ENCODE measurements at places on chromosomes 6 and 20.
A peak's percentile ranks its signal among the peaks of the same experiment; 100 is the strongest.

DNA sequence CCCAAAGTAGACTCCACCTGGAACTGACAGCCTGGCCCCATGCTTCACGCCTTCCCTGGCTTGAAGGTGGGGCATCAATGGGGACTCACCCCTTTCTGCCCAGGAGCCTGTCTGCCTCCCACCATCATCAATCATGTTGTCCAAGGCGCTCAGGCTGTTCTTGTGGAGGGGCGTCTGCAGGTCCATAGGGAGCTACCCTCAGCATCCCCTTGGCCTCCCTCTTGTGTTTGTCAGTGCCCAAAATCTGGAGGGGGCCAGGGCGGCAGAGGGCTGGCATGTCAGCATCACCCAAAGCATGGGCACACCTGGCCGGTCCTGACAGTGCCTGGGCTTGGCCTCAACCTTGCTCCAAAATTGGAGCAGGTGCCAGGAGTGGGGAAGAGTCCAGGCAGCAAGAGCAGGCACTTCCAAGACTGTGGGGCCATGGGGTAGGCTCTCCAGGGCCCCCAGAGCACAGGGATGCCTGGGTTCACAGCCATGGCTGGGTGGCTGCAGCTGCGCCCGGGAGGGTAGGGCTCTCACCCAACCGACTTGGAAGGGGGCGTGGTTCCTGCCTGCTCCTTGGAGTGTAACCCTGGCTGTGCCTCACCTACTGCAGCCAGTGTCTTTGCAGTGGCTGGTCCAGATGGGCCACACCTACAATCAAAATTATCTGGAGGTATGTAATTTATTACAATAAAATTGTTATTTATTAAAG lies 903.4 kb downstream of the EYS start:
- no peak for DNase-seq

GRCh38 chr6:6386010-6386409 lies 65.5 kb upstream of the F13A1 start:
- no peak for DNase-seq

DNA sequence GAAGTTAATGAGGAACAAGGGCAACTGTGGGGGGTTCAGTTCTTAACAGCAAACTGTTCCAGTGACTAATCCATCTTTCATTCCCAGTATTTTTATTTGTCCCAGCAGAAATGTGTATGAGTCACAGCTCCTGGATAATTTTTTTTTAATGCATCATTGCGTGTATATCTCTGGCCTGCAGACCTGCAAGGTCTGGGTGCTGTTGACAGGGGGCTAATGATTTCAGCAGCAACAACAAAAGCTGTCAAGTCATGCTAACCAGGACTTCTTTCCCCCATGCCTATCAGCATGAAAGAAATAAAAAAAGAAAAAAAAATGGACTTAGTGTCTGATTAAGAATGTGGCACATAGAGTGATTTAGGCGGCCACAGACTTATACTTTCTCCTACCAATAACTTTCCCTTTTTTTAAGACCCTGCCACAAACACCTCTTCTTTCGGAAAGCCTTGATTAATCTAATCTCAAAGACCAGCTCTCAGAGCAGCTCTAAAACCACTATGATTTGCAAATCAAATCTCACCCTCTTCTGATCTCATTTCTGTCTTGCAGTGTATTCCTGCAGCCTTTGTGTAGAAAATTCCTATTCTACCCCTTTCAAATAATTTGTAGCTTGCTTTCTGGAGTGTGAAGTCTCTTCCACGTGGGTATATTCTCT lies 14.2 kb upstream of the PREX1 start:
- DNase-seq: peak; percentile 100

GRCh38 chr6:47822856-47823554 lies 41.2 kb downstream of the OPN5 start:
- DNase-seq: no peak

DNA sequence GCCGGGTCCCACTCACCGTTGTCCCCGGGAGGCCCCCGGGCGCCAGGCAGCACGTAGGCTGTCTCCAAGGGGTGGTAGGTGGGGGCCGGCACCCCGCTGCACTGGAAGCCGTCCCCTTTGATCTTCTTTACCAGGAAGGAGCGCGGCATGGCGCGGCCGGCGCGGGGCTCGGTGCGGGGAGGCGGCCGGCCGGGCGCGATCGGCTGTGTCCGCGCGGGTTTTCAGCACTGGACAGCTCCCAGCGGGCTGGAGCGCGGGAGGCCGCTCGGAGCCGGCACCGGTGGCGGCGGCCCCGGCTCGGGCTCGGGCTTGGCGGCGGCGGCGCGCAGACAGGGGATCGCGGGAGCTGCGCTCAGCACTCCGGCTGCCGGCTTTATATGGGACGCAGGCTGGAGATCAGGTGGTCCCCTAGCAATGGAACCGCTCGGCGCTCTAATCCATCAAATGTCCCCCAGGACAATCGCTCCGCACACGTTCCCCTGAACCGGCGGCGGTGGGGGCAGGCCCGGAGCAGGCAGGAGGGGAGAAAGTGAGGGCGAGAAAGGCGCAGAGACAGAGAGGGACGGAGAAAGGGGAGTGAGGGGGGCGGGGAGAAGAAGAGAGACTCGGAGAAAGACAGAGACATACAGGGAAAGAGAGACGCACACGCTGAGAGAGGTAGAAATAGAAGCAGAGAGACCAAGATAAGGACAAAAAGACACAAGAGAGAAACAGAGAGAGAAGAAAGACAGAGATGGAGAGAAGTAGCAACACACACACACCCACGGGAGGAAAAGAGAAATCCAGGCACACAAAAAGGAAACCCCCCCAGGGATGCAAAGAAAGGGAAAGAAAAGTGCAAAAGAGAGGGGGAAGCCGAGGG lies at the start of gene SCRT2:
TSS of gene SCRT2 (minus strand) at position 350 of the 862 bp plus-strand sequence. CDS start at position 149, 201 bp downstream.
- DNase-seq: no peak

DNA sequence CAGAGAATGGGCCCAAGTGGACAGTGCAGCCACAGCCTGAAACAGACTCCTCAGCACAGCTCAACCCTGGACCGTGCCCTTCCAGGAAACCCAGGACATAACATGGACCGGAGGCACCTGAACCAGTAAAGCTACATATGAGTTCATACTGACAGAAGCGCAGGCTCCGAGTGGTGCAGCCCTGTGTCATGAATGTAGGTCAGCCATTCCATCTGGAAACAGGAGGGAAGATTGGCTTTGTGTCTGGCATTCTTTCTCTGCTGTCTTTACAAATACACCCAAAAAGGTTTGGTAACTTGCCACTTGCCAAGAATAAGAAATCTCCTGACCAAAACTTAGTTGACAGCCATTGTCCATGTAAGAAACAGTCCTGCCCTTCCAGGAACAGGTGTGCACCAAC lies 366.6 kb downstream of the RNGTT start:
- DNase-seq: no peak

DNA sequence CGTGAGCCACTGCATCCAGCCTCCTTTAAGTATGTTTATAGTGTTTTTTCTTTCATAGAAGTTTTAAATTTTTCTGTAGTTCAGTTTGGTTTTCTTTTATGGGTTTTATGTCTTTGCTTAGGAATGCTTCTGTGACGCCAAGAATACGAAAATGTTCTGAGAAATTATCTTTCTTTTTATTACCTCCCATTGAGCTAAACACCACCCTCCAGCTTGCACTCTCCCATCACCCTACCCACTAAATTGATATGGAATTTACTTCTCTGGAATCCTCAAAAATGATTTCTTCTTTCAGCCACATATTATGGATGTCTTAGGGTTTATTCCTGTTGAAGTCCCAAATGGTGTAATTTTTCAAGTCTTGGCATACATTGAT lies 38.1 kb downstream of the JARID2 start:
- DNase-seq: no peak

GRCh38 chr6:34731393-34732060 lies 25.8 kb upstream of the SNRPC start:
- DNase-seq: no peak

DNA sequence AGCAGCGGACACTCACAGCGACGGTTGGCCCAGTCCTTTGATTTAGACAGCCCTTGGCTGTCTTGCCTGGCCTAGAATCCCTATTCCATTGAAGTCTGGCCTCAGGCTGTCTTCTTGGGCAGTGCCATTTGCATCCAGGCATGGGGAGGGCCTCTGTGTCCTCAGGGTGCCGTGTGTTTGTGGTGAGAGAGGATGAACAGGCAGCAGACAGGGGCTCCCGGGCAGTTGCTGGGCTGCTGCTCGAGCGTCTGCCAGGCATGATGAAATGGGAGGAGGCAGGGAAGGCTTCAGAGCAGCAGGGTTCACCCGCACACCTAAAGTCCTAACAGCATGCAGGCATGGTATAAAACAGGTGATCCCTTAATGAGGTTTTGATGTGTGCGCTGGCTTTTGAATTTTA lies 126.9 kb downstream of the SOBP start:
- DNase-seq: no peak

- no peak for DNase-seq
Observed at GRCh38 chr6:133093956-133094355, 147.2 kb upstream of the EYA4 start.

DNA sequence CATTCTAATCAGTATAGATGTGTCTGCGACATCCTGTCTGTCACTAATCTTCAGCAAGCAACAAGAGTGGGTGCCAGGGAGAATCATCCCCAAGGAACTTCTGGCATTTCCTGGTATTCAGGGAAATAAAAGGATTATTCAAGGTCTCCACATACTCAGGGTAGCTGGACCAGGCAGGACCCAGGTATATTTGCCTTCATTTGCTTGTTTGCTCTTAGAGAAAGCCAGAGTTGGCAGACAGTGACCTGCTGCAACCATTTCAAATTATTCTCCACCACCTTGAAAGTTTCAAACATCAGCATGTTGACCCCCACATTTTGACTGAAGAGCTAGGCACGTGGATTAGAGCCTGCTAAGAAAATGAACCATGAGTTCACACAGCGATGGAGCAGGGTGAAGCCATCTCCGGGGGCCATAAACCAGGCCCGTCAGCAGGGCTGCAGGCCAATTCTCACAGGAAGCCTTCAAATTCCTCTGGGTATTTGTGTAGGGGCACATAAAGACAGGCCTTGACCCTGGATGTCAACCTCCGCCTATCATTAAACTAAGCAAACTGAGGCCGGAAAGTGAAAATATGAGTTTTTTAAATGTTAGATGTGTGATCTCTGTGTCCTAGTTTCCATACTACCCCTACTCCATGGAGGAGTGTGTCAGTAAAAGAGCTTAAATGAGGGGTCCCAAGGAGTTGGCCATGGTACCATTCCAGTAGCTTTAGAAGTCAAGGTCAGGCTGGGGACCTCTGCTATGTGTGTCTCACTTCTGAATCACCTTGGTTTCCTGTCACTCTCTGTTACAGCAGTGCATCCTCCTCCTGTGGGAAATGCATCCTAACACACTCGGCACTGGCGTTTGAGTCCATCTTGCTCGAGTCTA lies 32.9 kb downstream of the TRAM2 start:
- no peak for DNase-seq

DNA sequence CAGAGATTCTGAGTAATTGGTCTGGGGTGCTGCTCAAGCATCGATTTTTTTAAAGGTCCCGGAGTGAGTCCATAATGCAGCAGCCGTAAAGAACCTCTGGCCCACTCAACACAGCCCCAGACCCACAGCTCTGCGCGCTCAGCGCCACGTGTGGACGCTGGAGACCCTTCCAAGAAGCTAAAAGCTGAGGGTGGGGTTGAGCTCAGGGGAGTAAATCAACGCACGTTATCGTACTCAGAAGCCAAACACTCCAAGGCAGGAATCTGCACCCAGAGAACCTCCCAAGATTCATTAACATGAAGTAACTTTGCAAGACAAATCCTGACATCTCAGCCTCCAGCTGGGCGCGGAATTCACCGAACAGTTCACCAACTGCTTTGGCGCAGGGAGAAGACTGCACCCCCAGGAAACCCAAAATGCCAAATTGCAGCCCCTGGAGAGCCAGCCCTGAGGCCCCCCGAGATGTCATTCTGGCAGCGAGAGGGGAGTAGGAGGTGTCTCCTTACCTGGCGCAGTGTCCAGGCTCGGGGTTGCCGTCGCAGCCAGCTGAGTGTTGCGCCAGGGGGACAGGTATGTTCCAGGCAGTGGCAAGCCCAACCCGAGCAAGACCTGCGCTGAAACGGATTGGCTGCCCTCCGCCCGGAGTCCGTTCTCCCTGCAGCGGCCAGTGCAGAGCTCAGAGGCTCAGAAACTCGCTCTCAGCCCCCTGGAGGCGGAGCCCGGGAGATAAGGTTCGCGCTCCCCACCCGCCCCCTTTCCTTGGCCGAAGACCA lies at the start of gene COL21A1:
TSS of gene COL21A1 (minus strand) at position 700 of the 773 bp plus-strand sequence. CDS start 64,962 bp downstream, outside the sequence.
- no peak for DNase-seq

DNA sequence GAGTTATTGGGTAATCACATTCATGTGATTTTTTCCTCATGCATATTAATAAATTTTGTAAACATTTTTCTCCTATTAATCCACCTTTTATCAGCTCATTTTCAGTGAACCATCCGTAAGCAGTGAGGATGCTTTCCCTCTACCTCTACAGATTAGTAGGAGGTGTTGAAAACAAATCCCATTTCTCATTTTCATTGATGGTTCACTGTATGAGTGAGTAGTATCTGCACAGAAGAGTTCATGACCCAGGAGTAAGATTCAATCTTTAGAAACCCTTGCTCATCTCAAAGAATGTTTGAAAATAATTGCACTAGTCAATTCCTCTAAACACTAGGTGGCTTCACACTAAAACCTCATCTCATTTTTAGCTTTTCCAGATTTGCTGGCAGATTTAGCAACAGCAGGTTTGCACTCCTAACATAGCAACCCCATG lies 440.0 kb downstream of the HAO1 start:
- no peak for DNase-seq

- DNase-seq: peak; percentile 13
Observed at GRCh38 chr6:32700391-32701040, 34.1 kb upstream of the HLA-DQB1 start.

DNA sequence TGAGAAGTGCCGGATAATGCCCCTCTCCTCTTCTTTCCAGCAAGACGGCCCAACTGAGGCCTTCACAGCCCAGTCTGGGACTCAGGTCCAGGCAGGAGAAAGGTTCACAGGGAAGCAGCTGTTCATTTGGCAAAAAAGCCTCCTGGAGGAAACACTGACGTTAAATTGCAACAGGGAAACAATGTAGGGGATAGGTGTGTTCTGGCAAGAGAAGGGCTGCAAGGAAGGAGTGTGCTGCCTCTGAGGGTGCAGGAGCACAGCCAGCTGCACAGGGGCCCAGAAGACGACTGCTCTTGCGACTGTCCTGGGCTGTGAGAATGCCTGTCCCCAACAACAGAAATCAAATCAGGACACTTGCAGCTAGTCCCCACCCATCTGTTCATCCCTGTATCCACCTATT lies 70.6 kb upstream of the PMEPA1 start:
- no peak for DNase-seq

GRCh38 chr6:121639021-121639420 lies 203.6 kb downstream of the GJA1 start:
- DNase-seq: no peak

All from HS-5 (cell line).